ENCODE measurements at places on chromosomes 13 and 19.

GRCh38 chr13:51726446-51727193 is 77.3 kb downstream of the DHRS12 start:
- no peak for DNase-seq

DNA sequence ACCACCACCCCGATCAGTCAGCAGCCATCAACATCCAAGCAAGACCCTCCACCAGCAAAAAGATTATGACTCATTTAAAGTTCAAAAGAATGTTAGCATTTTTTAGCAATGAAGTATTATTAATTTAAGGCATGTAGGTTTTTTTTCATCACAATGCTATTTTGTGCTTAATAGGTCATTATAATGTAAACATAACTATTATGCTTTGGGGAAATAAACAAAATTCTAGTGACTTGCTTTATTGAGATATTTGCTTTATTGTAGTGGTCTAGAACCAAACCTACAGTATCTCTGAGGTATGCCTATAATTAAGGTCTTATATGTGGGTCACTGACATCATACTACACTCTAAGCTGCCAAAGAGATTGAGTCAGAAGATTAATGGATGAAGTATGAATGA is 20.0 kb downstream of the KLF12 start:
- DNase-seq: no peak

DNA sequence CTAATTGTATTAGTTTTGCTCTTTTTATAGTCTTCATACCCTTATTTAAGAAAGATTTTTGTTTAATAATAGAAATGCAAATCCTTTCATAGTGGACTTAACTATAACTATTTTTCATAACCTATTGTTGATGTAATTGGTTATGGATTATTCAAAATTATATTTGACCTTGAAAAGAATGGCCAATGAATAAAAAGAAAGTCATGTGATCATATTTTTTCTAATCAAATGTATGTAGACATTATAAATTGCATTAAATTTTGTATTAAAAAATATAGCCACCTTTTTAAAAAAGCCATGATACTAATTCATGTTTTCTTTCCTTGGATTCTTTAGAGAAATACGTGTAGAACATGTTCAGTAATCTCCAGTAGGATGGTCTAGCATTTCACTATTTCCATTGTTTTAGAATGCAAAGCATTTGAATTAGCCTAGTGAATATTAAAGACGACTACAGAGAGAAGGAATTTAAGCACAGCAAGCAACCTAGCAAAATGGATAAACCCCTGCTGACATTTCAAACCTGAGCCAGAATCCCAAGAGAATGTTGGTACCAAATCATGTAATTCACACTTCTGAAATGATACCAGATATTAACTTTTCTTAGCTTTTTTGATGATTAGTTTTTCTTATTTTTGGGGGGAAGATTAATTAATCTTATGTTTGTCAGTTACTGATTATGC is 1297.4 kb upstream of the MIR17HG start:
- no peak for DNase-seq

DNA sequence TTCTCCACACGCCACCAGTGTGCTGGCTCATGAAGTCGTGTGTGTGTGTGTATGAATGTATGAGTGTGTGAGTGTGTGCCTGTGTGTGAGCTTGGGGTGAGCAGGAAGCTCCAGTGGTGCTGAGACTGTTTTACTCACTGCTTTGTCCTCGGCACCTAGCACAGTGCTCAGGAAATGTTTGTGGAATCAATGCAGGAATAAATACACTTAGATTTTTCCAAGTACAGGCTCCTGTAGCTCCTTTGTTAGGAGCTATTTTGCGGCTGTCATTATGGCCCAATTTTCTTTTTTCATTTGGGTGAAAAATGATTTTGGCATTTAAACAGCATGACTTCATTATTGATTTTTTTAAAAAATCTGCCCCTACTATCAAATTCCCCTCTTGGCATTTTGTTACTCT is 193.5 kb upstream of the KL start:
- DNase-seq: no peak

- DNase-seq: no peak
Observed at GRCh38 chr19:45467456-45468158, at the start of gene FOSB. Gene FOSB (plus strand): TSS chr19:45467996. CDS start chr19:45468587, 591 bp downstream.
